ENCODE measurements at places on chromosomes 1 and 21.

- DNase-seq = no peak
Observed at GRCh38 chr1:9194024-9194423, 40.5 kb upstream of the H6PD start.

- DNase-seq = no peak
Observed at GRCh38 chr1:25458541-25459298, 28.0 kb downstream of the MACO1 start.

- no peak for DNase-seq
Observed at GRCh38 chr21:17981060-17981740, 162.0 kb upstream of the C21orf91 start.

DNA sequence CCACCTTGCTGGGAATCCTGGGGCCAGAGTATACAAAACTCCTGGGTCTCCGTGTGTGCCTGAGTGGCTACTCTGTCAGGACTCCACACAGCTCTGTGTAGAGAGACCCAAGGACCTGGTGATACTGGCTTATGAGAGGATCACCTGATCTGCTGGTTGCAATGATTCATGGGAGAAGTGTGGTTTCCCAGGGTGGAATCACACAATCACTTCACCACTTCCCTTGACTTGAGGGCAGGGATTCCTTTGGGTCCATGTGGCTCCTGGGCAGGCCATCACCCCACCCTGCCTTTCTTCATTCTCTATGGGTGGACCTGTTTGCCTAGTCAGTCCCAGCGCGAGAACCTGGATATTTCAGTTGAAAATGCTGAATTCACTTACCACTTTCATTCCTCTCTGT is 13.3 kb downstream of the PRSS38 start:
- no peak for DNase-seq

- DNase-seq = no peak
Observed at GRCh38 chr1:196183941-196184340, 424.3 kb downstream of the KCNT2 start.

DNA sequence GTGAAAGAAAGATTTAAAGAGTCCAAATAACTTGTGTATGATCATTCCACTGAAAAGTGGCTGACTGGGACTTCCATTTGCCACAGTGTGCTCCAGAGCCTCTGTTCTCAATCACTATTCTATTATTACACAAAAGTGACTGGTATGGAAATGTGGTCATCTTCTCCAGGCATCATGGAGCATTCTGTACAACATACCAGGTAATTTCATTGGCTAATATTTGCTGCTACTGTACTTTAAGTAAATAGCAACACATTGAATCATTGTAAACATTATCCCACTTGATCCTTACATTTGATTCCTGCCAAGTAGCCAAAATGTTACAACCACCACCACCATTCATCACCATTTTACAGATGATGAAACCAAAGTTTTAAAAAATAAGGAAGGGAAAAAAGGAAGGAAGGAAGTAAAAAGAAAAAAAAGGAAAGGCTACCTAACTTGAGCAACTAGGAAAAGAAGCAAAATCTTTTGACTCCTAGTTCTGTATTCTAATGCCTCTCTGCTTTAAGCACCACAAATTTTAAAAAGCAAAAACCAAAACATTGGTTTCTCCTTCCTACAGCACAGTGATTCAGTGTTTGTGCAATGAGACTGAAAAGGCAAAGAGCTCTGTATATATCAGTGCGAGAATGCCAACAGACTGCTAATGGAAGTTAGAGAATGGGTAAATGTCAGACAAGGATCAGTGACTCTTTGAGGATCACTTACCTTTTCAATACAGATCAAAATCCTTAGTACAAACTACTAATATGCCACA is 361.4 kb upstream of the PTBP2 start:
- no peak for DNase-seq

DNA sequence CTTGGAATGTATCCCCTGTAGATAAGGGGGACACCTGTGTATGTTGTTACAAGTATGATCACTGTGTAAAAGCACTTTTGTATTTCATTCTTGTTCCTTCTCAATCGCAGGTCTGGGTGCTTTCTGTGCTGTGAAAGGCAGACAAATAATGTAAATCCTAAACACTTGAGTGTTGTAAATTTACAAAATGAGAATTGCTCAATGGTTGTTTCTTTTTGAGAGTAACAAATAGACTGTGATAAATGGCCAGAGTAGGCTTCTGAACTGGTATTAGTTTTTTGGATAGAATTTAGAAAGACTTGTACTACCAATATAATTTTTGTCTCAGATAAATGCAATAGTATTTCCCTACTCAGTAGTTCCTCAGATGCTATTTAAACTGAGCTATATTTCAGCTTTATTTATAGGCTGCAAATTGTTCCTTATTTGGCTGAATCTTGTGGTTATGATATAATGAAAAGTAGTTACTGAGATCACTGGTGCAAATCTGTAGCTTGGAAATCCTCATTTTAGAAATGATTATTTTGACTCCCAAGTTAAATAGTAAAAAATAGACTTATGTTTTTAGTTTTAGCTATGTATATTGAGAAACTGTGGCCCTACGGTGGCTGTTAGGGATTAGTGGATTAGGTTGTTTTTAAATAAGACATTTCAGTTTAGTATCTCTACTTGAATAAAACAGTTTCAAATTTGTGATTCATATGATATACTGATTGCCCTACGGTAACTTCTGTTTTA is 9.2 kb downstream of the BACH1 start:
- DNase-seq = no peak

- DNase-seq = no peak
Observed at GRCh38 chr1:46084553-46085451, 47.6 kb downstream of the PIK3R3 start.

GRCh38 chr1:95028954-95029353 is 43.8 kb downstream of the ALG14 start:
- DNase-seq = no peak

DNA sequence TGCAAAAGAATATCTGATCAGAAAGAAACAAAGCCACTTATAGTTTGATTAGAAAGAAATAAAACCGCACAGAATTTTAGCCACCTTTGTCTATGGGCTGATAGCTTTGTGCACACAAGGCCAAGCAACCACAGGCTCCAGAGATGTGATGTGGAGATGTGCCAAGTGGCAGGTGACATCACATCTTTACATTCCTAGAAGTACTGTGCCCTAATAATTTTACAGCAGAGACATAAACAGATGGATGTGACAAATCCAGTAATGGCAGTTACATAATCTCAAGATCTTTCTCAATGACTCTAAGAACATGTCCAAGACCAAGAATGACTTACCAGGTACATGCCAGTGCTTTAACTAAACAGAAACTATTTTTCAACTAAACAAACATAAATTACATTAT is 159.5 kb downstream of the LTN1 start:
- DNase-seq = no peak

GRCh38 chr1:9960706-9961562 is 17.7 kb downstream of the NMNAT1 start:
- no peak for DNase-seq

- peak; percentile 90 for DNase-seq
Observed at GRCh38 chr1:207084701-207085180, 3.9 kb upstream of the C4BPB start.

- no peak for DNase-seq
Observed at GRCh38 chr1:74357756-74358155, 122.6 kb downstream of the TNNI3K start.

DNA sequence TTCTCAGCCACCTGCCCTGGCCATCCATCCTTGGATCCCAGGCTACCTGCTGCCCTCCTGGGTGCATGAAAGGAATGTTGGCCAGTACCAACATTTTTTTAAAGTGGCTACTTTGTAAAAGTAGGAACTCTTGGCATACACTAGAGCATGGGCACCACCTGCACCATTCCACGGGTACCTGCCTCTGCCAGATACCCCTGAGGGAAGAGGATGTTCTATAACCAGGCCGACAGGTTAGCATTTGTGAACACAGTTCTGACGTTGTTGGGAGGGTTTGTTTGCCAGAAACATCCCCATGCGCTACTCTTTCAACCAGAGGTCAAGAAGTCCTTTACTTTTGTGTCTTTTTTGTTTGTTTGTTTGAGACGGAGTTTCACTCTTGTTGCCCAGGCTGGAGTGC is 43.0 kb downstream of the EVA1C start:
- DNase-seq = no peak

DNA sequence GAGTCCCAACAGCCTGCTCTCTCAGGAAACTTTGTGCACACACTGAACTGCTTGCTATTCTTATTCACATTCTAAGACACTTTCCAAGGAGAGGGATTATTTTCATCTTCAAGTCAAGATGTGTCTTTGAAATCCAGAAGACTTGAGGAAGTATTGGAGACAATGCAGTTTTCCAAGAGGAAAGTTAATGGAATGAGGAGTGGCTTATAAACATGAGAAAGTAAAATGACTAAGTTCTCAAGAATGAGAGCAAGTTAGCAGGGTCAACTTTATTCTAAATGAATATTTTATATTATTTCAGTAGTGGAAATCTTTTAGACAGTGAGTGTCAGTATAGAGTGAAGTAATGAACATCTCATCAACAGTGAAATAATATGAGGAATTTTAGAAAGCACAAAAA is 1239.3 kb downstream of the MRPL39 start:
- DNase-seq = no peak

GRCh38 chr1:57770772-57771171 is 346.9 kb upstream of the DAB1 start:
- DNase-seq = peak; percentile 35

DNA sequence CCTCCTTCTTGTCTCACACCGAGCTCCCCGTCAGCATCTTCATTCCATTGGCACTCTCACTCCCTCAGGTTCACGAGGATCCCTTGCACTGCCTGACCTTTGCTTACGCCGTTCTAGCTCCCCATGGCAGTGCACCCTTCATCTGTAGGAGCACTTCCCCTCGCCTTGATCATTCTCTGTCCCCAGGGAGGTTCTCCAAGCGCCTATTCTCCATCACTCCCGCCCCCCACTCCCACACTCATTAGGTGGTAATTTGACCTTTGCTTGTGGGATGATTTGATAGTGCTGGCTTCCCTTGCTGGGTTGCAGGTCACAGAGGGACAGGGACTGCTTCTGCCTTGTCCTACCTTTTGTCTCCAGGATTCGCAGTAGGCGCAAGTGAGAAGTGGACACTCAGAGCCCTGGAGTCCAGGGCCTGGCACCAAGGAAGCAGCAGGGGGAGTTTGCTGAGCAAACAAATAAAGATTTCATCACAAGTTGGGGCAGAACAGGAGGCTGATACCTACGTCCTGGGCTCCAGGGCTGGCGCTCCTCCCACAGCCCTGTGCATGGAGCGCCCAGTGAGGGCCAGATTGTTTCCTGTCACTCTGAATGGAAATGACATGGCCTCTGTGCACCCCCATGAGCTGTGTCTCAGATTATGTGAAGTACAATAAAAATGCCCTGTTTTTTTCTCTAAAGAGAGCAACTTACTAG is 82.0 kb upstream of the RUNX3 start:
- DNase-seq = no peak

GRCh38 chr1:28926629-28927265 is 12.4 kb downstream of the EPB41 start:
- peak; percentile 93 for DNase-seq

DNA sequence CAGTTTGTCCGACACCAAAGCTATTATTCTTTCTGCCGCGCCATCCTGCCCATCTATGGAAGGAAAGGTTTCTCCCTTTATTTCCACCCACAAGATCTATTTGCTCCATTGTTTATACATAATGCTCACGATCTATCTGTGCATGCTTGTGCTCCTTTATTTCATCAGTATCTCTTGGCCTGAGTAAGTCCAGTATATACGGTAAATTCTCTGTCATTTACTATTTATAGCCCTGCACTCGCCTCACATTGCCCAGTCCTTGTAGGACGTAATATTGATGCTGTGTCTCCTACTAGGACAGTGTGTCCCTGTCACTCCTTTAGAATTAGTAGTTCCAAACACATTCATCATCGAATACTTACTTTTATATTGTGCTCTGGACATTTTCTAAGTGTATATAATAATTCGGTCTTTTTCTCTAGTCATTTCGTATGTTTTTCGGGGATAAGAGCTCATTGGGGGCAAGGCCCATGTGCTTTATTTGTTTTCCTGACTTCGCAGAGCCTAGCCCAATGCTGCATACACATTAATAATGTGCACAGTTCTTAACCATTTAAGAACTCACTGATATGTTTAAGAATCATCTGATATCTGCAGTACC is 3.1 kb upstream of the NID1 start:
- no peak for DNase-seq

- no peak for DNase-seq
Observed at GRCh38 chr1:85356130-85356529, 79.7 kb upstream of the BCL10 start.

DNA sequence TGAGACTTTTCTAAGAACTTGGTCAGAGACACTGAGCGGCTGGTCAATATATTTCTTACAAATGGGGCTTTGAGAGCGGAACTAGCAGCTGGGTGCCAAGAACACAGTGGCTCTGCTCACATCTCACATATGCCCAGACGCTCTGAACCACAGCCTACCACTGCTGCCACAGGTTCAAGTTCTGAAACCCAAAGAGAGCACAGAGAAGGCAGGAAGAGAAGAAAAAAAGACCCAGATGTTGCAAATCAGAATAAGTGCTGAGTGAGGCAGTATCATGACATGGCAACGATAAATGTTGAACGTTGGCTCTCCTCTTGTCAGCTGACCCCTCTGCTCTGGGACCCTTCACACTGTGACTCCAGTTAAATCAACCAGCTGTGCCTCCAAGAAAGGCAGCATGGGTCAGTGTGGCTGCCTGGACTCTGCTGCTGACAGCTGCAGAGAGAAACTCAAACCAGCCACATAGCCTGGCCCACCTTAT is 26.4 kb downstream of the HIVEP3 start:
- DNase-seq = no peak

- DNase-seq = no peak
Observed at GRCh38 chr1:9229549-9229948, 5.0 kb upstream of the H6PD start.

DNA sequence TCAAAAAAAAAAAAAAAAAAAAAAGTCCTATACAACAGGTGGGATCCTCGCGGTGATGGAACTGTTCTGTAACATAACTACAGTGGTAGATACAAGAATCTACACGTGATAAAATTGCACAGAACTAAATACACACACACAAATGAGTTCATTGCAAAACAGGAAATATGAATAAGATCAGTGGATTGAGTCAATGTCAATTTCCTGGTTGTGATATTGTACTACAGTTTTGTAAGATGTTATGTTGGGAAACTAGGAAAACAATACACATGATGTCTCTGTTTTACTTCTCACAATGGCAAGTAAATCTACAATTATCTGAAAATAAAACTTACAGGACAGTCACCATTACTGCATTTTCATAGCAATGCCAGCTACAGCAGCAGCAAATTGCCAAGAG is 59.8 kb downstream of the ITGB3BP start:
- DNase-seq = no peak
